ENCODE measurements at places on chromosomes 1 and 21.

DNA sequence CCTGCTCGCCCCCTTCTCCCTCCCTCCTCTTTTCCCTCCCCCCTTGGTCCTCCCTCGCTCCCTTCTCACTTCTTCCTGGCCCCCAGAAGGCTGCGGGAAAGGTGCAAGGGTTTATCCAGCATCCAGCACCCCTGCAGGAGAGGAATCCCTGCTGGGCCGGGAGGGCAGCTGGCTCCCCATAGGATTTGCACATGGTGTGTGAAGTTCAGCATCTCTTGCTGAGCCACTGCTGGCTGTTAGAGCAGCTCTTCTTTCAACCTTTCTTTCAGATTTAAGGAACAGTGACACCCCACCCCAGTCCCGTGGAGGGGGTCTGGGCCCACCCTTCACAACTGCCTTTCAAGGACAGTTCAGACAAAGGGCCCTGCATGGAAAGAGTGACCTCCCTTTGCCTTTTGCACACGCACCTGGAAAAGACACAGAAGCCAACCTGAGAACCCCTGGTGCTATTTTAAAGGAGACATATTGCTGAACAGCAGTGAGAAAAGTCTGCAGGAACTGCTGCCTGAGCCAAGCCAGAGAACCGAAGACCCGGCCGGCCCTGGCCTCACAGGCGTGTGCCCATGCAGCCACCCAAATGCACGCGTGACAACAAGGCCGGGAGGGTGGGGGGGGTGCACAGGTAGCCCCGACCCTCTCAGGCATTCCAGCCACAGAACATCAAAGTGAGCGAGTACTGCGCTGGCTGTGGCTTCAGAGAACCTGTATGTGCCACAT is 66.6 kb downstream of the SLC37A1 start:
- DNase-seq = no peak

GRCh38 chr1:91567583-91567982 is 66.9 kb downstream of the CDC7 start:
- no peak for DNase-seq

- no peak for DNase-seq
These were observed 1.6 kb upstream of the PTGS2 start for GRCh38 chr1:186681801-186682200.

- no peak for DNase-seq
These were observed 312.1 kb upstream of the VAMP3 start for GRCh38 chr1:7458946-7459345.

- DNase-seq = no peak
These were observed 50.7 kb downstream of the ALG14 start for GRCh38 chr1:95021805-95022643.
